ENCODE measurements at places on chromosomes 7 and 10. TPM values are rescaled to one million over a fixed set of nuclear protein-coding genes. Genes with fewer than 3 reads are reported as not detected.

- DNase-seq: no peak
- H3K27ac ChIP-seq: no peak overlapping the region
- H3K36me3 ChIP-seq: no peaks in the 10 kb centered on the region
Observed at GRCh38 chr7:24896031-24896501, 83.9 kb downstream of the OSBPL3 start.

Gene TPST1
- 16.7 TPM for total RNA-seq

DNA sequence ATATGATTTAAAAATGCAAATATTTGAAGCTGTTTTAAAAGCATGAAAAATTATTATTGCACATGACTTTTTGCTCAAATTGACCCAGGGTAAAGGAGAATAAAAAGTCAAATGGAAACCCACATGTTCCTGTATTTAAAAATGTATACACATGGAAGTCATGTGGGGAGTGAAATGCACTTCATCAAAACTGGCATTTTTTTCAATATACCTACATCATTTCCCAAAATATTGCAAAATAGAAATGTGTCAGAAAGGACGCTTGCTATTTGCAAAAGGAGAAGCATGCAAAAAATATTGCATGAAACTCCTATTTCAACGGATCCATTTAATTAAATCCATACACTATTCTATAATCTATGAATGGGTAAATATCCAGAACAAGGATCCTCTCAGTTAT lies 117.0 kb downstream of the POU6F2 start:
- no peak for DNase-seq
- no peak overlapping the region for H3K4me3 ChIP-seq
- H3K36me3 ChIP-seq: no peaks in the 10 kb centered on the region
- no peak overlapping the region for H3K27ac ChIP-seq
- H3K27me3 ChIP-seq: no peaks in the 10 kb centered on the region

Gene CTNNA3
- not detected for total RNA-seq

Gene PNLIPRP3
- total RNA-seq: not detected

- no peak overlapping the region for H3K4me3 ChIP-seq
- peak; percentile 65 for DNase-seq
- H3K36me3 ChIP-seq: no peaks in the 10 kb centered on the region
- H3K27me3 ChIP-seq: no peaks in the 10 kb centered on the region
- no peak overlapping the region for H3K27ac ChIP-seq
- peaks cover 2% of the 10 kb centered on the region for H3K4me1 ChIP-seq
Observed at GRCh38 chr10:126247446-126247975, 140.8 kb downstream of the ADAM12 start.

Gene AKR1C8
- total RNA-seq: 0.83 TPM

GRCh38 chr7:55019191-55019690 lies 424 bp downstream of the EGFR start:
- H3K4me3 ChIP-seq: peak overlapping the region; percentile 83
- H3K4me1 ChIP-seq: peaks cover 32% of the 10 kb centered on the region
- peaks cover 8% of the 10 kb centered on the region for H3K27me3 ChIP-seq
- no peaks in the 10 kb centered on the region for H3K36me3 ChIP-seq
